ENCODE measurements at places on chromosomes 6 and 20.

- DNase-seq: no peak
Measured at GRCh38 chr20:4226330-4227084, 211.1 kb upstream of the RNF24 start.

DNA sequence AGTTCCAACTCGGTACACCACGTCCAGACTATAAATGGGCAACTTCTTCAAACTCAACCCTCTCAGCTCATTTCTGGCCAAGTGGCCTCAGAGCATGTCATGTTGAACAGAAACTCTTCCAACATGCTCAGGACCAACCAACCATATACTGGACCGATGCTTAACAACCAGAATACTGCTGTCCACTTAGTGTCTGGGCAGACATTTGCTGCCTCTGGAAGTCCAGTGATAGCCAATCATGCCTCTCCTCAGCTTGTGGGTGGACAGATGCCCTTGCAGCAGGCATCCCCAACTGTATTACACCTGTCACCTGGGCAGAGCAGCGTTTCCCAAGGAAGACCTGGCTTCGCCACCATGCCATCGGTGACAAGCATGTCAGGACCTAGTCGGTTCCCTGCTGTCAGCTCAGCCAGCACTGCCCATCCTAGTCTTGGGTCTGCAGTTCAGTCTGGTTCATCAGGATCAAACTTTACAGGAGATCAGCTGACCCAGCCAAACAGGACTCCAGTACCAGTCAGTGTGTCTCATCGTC is 47.8 kb downstream of the BICRAL start:
- no peak for DNase-seq

DNA sequence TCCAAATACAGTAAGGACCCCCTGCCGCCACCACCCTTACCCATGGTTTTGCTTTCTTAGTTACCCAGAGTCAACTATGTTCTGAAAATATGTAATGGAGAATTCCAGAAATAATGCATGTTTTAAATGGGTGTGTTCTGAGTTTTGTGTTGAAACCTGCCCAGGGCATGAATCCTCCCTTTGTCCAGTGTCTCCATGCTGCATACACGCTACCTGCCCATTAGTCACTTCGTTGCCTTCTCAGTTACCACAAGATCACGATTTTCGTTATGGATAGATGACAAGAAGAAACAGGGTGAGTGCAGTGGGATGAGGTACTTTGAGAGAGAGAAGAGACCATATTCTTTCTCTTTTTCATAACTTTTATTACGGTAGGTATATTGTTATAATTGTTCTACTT is 10.6 kb downstream of the FARS2 start:
- no peak for DNase-seq

GRCh38 chr6:26306232-26306631 is 58.8 kb upstream of the BTN3A2 start:
- no peak for DNase-seq

DNA sequence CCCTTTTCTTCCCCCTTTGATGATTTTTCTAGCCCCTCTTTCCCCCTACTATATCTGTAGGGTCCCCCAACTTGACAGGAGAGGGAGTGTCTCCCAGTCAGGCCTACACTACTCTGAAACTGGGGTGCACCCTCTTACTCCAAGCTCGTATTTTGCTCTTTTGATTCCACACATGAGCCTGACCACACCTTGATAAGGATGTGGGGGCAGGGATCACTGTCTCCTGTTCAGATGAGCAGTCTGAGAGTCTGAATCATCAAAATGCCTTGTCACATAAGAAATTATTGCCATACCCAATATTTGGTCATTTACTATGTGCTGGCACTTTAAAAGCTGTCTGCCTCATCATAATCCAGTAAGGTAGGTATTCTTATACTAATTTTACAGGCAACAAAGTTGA is 15.9 kb downstream of the PNPLA1 start:
- no peak for DNase-seq

- no peak for DNase-seq
Measured at GRCh38 chr6:3814539-3814938, 34.6 kb upstream of the FAM50B start.

- no peak for DNase-seq
Measured at GRCh38 chr20:56350842-56351241, 7.9 kb upstream of the FAM210B start.

- DNase-seq: no peak
Measured at GRCh38 chr6:14727494-14728395, 518.1 kb upstream of the JARID2 start.

GRCh38 chr6:115001731-115002350 is 659.0 kb upstream of the HS3ST5 start:
- DNase-seq: no peak

DNA sequence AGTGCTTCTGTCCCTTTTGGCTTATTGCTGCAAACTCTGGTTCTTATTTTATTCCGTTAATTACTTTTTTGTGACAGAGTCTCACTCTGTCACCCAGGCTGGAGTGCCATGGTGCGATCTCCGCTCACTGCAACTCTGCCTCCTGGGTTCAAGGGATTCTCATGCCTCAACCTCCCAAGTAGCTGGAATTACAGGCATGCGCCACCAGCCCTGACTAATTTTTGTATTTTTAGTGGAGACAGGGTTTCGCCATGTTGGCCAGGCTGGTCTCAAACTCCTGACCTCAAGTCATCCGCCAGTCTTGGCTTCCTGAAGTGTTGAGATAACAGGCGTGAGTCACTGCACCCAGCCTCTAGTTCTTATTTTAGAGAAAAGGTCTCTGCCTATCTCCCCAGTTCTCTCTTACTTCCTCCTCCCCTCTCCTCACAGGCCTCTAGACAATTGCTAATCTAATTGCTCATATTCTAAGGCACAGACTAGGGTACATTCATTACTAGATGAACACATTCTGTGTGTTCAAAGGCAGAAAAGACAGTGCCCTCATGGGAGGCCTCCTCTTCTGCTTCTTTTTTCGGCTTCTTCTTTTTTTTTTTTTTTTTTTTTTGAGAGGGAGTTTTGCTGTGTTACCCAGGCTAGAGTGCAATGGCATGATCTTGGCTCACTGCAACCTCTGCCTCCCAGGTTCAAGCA is 27.0 kb downstream of the EDEM2 start:
- DNase-seq: no peak

- no peak for DNase-seq
Measured at GRCh38 chr20:48690888-48691287, 136.9 kb downstream of the PREX1 start.

DNA sequence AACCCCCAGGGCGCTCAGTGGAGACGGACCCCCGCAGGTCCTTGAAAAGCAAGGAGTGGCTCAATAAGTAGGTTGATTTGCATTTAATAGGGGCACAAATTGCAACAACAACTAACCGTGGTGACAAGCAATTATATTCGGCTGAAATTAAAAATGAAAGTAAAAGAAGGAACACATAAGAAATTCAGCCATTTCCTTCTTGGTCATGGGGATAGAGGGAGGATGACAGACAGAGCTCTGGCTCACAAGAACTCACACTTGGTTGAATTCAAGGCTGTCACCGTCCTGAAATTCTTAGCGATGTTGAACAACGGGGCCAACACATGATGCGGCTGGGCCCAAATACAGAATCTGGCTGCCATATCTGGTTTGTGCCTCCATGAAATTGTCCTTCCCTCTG is 129.0 kb downstream of the EDN3 start:
- DNase-seq: no peak

- DNase-seq: no peak
Measured at GRCh38 chr6:20715135-20715806, 181.0 kb downstream of the CDKAL1 start.

Measured in NCI-H1930 (cell line).